ENCODE measurements at places on chromosomes 5 and 9.

DNA sequence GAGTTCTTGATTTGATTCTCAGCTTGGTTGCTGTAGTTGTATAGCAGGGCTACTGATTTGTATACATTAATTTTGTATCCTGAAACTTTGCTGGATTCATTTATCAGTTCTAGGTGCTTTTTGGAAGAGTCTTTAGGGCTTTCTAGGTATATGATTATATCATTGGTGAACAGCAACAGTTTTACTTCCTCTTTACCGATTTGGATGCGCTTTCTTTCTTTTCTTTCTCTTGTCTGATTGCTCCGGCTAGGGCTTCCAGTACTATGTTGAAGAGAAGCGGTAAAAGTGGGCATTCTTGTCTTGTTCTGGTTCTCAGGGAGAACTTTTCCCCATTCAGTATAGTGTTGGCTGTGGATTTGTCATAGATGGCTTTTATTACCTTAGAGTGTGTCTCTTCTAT, 158.9 kb downstream of the SAXO1 start:
- no peak for DNase-seq

DNA sequence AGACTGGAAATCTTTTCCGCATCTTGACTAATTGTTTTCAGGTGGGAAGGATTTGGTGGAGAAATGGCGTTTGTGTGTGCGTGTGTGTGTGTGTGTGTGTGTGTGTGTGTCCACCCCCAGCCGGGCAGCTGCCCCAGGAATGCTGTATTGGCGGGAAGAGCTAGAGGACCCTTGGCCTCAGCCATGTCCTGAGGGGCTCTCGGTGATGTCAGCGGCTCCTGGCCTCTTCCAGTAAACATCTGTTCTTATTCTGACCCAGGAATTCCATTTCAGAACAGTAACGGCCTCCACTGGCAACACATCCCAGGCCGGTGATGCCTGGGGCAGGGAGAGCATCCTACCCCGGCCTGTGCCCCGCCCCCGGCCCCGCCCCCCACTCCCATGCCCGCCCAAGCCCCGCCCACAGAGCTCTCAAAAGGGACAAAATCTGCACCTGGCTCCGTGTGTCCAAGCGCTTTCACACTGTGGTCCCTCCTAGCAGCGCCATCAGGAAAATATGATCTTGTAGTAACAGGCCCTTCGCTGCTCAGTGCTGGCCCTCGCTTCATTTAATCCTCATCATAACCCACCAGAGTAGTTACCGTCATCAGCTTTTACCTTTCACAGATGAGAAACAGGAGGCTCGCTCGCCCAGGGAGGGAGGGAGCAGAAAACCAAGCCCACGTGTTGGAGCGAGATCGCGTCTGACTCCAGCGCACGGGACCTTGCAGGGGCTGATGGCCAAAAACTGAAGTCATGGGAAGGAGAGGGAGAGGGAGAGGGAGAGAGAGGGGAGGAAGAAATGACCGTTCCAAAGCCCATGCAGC, 18.9 kb downstream of the ADAMTS2 start:
- DNase-seq, result no peak

DNA sequence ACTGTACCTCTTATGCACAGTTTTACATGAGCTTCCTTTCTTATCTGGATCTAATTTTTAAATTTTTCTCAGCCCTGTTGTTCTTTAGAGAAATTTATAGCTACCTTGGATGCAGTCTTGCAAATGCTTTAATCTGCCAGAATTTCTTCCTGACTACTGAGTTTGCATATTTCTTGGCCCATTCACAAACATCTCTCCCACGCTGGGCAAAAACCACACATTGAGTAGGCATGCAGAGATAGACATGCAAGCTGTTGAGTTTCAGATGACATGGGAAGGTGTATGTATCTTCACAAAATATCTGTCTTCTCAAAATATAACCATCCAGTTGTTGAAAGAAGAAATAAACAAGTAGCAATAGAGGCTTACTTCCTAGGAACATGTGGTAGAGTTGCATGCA, 101.2 kb downstream of the PARP8 start:
- DNase-seq, result no peak

DNA sequence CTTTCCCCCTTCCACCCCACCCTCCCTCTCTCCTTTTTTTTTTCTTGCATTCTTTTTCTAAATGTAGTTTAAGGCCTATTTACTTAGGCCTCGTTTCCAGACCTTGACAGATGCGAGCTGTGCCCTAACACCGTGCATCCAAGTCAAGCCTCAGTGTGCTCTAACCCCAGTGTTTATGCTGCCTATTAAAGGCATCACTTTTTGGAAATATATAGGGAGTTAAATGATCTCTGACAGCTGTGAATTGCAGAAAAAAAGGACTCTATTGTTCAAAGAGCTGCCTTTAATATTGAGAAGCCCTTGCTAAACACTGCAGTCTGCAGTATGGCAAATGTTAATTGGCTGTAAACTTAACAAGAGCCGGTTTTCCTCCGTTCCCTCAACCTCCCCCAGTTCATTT, 270.4 kb upstream of the TUT7 start:
- DNase-seq, result no peak

DNA sequence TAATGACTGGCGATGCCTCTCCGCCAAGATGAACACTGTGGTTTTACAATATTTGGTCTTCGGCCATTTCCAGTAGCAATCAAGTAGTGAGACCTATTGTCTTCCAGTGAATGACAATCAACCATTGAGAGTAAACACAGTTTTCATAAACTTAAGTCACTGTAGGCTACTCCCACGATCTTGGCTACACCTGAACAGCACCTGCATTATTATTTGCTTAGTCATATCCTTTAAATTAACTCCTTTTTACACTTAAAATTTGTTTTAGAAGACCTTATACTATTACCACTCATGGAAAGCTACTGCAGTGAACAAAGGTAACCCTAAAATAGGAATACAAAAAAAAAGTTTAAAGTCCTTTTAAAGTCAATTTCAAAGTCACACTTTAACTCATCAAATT, 58.2 kb downstream of the ZNF354C start:
- DNase-seq, result no peak

DNA sequence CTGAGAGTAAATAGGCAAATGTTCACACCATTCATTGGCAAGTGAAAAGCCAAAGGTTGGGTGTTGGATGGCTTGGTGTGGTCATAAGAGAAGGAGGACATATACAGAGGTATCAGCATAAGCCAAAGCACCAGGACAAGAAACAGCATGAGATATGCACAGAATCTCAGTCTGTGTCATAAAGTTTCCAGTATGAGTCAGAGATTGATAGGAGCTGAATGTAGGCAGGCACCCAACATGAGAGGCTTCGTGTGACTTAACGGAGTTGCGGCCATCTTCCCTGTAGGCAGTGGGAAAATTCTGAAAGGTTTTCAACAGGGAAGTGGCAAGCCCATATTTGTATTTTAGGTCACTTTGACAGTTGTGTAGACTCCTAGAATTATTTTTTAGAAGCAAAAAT, 54.5 kb downstream of the SNCAIP start:
- DNase-seq, result no peak

Data from hematopoietic multipotent progenitor cell treated with erythropoietin and hydrocortisone succinate and interleukin-3 and kit ligand, for 15 days (in vitro differentiated cells).